IMR-90 (cell line): ENCODE measurements at places on chromosomes 11 and 22. TPM values are rescaled to one million over a fixed set of nuclear protein-coding genes. Genes with fewer than 3 reads are reported as not detected.

Gene PARVA
- 65.2 and 65.8 TPM in 2 replicates for total RNA-seq

Gene OR2D2
- 0.28 and 0.36 TPM in 2 replicates for total RNA-seq

Gene SCN2B
- total RNA-seq = under 0.01 TPM in 2 replicates

Gene UPK3A
- total RNA-seq = not detected in 2 replicates

Gene WEE1
- total RNA-seq = 29.2 and 45.5 TPM in 2 replicates

Gene FXYD6
- total RNA-seq = not detected in 2 replicates

Gene C11orf21
- not detected in 2 replicates for total RNA-seq

Gene SLC22A8
- not detected in 2 replicates for total RNA-seq
